H4 (cell line): ENCODE measurements at places on chromosomes 2 and 18. TPM values are rescaled to one million over a fixed set of nuclear protein-coding genes. Genes with fewer than 3 reads are reported as not detected.
A peak's percentile ranks its signal among the peaks of the same experiment; 100 is the strongest.

PASK gene
- 3.3 and 15.5 TPM in 2 replicates for total RNA-seq

FABP1 gene
- not detected in 2 replicates for total RNA-seq

CHRND gene
- total RNA-seq: not detected in 2 replicates

TOGARAM2 gene
- total RNA-seq: 0.21 TPM in 1 of 2 replicates, not detected in the other

HOXD12 gene
- total RNA-seq: not detected in 2 replicates

ANKRD30BL gene
- total RNA-seq: not detected in 2 replicates

HNMT gene
- 44.0 and 86.7 TPM in 2 replicates for total RNA-seq

ASXL2 gene
- 4.4 TPM in 2 replicates for total RNA-seq

CAPG gene
- 286 and 301 TPM in 2 replicates for total RNA-seq

CLIP4 gene
- total RNA-seq: 14.1 and 21.1 TPM in 2 replicates

ANTXR1 gene
- total RNA-seq: 27.4 and 34.5 TPM in 2 replicates

UGT1A4 gene
- 0.04 TPM in 1 of 2 replicates, not detected in the other for total RNA-seq

DNA sequence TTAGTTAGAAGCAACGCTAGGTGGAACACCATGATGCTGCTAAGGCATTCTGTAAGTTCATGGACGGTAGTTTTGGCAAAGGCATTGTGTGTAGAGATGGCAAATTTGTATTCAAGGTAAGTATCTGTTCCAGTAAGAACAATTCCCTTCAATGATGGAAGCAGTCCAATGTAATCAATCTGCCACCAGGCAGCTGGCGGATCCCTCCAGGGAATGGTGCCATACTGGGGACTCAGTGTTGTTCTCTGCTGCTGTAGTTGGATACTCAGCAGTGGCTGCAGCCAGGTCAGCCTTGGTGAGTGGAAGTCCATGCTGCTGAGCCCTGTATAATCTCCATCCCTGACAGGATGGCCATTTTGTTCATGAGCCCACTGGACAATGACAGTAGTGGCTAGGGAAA lies 62.8 kb downstream of the ARL6IP6 start:
- no peak for DNase-seq

GRCh38 chr18:12838178-12838634 lies 45.8 kb downstream of the PTPN2 start:
- DNase-seq: peak; percentile 93

GRCh38 chr2:100934504-100935371 lies 67.4 kb upstream of the RPL31 start:
- no peak for DNase-seq

DNA sequence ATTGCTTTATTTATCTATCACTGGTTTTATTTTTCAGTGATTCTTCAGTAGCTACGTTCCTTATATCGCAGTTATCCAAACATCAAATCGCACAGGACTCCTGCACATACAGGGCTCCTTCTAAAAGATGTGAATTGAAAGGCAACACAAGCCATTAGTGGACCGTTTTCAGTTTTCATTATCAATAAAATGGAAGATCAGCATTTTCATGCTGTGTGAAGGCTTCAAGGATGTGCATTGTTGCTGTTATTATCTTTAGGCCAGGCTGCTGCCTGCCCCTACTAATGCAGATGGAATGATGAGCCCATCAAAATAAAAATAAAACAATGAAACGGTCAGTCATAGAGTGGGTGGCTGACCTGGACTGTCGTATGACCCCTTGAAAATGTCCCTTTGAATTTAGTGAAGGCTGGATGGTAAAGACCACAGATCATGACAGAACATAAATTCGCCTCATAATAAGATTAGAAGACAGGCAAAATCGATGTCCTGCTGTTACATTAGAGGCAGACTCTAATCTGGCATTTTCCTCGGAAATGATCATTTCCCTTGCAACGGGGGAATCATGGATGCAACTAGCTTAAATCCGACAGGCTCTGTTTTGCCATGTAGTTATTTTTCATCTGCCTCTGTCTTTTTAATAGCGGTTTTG lies 32.9 kb downstream of the ITGB6 start:
- DNase-seq: no peak

DNA sequence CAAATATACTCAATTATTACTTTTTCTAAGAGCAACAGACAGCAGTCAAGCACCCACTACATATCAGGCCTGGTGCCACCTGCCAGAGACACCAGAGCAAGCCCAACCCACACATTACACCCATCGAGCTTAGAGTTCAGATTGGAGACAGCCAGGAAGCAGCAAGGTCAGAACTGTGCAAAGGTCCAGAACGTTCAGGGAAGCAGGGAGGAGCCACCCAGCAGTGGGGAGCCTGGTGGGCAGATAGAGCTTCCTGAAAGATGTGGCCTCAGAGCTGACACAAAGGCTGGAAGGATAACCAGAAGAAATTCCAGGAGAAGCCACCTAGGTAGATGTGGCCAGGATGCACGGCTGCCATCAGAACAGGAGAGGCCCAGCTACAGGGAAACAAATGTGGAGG lies 440.5 kb upstream of the ID2 start:
- no peak for DNase-seq

DNA sequence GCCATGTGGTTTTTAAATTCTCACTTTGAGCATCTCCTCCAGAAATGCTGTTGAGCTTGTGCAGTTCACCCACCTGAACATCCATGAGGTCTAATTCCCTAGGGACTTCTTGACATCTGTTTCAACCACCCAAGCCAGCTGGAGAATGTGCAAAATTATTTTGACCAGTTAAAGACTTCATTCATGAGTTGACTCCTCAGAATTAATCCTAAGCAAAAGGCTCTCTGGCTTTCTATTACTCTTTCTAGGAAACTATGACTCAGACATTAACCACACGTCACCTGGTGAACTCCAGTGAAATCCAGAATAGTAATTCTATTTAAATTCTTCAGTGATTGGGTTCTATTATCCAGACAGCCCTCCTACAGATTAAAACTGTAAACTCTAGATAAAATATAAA lies 247.5 kb downstream of the NBAS start:
- peak; percentile 3 for DNase-seq

DNA sequence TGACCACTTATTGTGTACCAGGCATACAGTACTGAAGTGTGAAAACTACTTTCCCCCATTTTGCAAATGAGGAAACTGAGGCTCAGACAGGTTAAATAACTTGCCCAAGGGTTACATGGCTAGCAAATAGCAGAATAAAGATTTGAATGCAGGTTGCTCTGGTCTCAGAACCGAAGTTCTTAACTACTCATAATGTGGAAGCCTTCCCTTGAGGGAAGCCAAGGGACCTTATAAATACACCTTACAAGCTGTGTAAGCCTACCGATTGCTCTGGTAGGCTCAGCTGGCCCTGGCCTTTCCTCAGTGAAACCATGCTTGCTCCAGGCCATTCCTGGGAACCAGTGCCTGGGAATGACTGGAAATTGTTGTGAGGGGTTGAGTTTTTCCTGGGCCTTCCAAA lies 114.6 kb upstream of the CDCA7 start:
- DNase-seq: no peak

DNA sequence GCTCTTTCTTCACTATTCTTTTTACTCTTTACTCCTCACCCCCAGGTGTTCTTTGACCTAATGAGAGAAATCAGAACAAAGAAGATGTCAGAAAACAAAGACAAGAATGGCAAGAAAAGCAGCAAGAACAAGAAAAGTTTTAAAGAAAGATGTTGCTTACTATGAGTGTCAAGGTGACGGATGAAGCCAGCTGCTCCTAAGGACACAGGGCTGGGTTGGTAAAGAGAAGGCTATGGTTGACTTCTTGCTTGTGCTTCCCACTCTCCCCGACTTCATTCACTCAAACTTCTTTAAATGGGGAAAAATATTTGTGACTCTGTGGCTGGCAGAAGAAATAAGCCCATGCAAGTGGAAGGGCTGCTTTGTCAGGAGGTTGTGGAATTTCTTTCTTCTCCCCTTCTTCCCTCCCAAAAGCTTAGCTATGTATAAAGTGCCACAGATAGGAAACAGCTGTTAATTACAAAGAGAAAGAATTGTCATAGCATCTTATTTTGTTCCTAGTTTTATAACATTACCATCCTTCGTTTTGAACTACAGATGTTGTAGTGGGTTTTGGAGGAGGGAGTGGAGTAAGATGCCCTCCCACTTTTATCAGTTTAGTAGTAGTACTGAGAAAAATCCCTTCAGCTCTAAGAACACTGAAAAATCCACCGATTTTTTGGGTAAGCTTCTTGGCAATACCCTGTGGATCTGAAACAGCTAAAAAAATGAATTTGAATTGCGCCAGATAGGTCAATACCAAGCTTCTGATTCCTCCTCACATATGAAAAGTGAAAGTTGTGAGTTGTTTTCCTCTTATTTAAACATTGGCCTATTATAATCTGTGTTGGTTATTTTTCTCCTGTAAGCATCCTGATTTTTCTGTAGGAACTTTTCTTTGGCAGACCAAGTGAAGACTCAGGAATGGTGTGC lies 40.7 kb downstream of the RALB start:
- DNase-seq: no peak

- DNase-seq: no peak
Measured at GRCh38 chr18:54357082-54357659, 487 bp downstream of the STARD6 start.

- no peak for DNase-seq
Measured at GRCh38 chr2:38375696-38376345, 1.3 kb downstream of the ATL2 start.

DNA sequence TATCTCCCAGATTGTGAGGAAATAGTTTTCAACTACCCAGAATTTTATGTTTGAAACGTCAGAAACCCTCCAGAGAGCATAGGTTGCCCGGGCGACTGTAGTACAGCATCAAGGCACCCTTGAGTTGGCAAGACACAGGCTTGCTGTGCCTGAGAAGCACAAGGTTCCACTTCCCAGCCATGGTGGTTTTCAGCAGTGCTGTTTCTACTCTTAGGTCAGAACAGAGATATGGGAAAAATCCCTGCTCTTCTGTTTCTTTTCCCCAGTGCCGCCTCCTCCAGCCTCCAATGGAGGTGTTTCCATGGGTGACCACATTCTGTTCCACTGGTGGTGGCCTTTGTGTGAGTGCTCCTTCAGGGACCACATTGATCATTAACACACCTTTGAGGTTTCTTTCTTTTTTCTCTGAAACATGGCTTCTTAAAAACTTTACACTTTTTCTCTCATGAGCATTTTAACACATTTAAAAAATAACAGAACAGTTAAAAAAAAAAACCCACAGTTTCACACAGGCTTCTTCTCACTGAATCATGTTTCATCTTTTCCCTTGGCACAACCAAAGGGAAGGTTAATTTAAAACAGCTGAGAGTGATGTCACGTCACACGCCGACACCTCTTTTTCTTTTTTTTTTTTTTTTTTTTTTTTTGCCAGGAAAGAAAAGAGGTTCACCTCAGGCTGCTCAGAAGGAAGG lies 229.3 kb upstream of the HDAC4 start:
- no peak for DNase-seq

DNA sequence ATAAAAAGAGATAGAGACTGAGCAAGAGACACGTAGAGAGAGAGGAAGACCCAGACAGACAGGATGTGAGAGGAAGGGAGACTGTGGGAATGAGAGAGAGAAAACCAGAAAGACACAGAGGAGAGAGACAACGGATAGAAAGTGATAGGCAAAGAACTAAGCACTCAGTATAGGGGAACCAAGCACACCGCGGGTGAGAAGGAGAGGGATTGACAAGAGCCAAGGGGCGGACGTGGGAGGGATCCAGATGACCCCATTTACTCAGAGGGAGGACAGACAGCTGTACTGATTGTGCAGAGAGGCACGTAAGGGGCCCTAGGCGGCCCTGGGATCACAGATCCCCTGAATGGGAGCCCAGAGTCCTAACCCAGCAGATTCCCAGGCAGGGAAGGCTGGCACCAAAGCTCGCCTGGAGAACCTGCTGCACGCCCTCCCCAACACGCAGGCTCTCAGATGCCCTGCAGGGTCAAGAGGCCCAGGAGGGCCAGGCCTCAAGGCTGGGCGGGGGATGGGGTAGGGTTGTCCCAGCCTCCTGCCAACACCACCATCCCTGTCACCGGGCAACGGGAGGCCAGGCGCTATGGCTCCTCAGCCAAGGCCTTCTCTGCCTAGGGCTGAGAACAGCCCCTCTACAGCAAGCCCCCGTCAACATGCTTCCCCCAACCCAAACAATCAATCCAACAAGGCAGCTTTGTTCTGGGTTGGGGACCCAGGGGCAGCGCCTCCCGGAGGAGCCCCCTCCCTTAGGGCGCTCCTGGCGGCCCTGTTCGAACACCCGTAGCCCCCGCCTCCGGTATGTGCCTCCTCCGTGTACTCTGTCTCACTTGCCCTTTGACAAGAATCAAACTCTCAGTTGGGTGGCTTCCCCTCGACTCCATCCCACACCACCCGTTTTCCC lies 579 bp downstream of the LOXL3 start:
- DNase-seq: no peak

DNA sequence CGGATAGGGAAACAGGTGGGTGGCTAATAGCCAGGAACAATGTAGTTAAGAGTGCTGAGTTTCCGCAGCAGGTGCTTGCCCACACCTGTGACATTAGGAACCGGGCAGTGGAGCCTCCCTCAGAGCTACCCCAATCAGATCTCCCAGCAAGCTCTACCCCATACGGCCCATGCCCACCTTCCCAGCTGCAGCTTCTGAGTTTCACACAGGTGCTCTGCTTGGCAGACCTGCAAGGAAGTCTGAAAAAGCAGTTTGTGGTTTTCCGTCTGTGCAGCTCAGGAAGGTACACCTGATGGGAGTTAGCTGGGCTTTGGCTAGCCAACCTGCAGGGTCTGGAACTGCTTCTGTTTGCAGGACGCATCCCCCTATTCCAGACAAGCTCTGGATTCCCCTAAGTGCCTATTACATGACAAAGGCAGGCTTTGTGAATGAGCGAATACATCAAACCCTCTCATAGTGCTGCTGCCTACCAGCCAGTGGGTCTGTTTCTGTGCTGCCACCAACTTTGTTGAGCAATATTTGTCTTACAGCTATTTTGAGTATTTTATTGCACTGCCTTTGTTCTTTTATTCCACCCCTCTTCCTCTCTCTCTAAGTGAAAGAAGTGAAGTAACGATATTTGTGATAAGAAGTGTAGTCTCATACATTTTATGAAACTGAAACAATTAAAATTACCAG lies 24.7 kb upstream of the CEP68 start:
- DNase-seq: no peak

- DNase-seq: no peak
Measured at GRCh38 chr2:222272446-222273015, 26.3 kb downstream of the PAX3 start.
